ENCODE measurements at places on chromosomes 2 and 18.

DNA sequence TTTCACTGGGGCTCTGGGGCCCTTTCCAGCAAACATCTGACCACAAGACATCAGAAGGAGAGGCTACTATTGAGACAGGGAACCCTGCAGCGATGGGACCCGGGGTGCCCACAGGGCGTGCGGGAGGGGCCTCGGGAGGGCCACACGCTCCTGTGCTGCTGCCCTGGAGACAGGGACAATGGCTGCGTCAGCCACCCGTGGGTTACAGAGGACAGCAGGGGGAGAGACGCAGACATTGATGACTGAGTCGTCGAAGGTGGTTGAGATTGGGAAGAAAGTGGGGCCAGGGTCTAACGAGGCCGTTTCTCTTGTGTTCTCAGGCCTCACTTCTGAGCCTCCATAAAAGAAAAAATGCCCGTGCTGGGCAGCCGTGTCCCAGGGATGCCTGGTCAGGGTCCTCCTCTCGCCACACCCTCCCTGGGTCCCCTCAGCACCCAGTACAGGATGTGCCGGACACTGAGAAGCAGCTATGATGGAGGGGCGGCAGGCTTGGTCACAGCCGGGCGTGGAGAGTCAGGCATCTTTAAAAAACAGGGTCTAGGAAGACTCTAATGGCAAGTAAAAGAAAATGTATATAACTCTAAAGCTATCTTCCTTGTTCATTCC, 73.9 kb downstream of the NDUFA10 start:
- no peak for DNase-seq

GRCh38 chr18:59983506-59983905, 83.7 kb downstream of the PMAIP1 start:
- DNase-seq: no peak

DNA sequence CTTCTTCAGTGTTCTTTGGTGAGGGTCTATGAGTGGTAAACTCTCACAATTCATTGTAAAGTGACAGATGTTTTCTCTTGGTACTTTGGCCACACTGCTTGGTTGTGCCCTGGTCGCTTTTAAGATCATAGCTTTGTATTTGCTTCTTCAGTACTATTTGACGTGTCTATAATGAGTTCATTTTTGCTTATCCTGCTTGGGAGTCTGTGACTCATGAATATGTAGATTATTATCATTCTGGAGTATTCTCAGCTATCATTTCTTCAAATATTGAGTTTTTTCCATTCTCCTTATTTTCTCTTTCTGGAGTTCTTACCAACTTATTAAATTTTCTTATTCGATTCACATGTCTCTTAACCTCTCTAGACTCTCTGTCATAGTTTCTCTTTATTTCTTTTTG, 73.0 kb upstream of the HS6ST1 start:
- DNase-seq: no peak

- no peak for DNase-seq
Measured at GRCh38 chr2:30145826-30146336, 926 bp upstream of the YPEL5 start.

- no peak for DNase-seq
Measured at GRCh38 chr2:46574457-46575355, 95.3 kb downstream of the TMEM247 start.

DNA sequence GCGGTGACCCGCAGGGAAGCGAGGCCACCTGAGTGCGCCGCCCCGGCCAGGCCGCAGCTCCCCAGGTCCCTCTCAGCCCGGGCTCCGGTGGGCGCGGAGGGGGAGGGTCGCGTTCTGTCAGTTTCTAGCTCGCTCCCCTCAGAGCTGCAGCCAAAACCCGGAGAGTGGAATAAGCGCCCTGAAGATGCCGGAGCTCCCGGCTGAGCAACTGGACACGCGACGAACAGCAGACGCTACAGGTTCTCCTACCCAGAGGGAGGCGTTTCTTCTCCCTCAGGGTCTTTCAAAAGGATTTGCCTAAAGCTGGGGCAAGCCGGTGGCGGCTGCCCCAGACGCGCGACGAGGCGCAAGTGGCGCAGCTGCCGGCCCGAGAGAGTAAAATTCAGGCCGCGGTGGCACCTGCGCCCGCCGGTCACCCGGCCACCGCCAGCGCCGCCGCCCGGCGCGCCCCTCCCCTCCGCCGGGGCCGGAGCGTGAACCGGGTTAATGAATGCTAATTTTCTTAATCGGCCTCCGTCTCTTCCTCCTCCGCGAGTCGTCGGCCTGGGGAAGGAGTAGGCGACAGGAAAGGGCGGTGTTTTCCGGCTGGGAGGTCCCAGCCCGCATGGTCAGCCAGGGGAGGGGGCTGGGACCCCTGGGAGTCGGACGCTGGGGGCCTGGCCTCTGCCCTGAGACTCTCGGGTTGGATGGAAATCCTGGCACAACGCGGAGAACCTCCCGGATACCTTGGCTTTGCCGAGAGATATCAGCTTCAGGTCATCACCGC, 845 bp upstream of the CDC42EP3 start:
- DNase-seq: no peak

DNA sequence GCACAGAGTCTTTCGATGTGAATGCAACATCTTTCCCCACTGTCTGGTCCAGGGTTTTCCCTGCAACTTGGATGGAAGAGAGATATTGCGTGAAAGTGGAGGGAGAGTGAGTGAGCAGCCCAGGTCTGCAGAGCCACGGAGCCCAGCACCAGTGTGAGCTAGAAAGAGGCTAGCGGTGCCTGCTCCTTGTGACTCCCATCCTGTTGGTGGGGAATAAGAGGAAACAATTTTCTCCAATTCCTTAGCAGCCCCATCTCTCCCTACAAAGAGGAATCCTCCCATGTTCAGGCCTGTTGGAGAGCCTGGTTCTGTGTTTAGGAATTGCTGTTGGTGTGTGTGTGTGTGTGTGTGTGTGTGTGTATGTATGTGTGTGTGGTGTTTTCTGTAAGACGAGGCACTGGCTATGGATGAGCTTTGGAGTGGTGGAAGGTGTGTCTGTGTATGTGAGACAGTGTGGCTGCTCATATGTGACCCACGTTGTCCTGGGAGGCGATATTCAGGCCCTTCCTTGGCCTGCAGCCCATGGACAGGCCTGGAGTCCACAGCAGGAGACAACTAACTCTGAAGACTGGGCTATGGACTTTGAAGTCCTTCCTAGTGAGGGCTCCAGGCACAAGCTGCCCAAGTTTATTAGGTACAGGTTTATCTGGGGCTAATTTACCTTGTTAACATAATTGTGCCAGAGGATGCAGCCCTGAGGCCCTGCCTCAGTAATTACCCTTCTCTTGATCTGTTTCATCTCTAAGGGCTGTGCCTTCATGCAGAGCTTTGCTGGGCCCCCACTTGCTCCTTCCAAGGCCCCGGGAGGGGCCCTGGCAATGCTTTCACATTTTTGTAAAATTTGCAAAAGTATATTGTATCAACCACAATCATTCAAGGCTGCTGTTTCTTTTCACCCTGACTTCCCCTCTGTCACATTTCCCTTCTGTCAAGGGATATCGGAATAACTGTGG, 88.6 kb upstream of the HAAO start:
- DNase-seq: no peak

- DNase-seq: no peak
Measured at GRCh38 chr18:43789234-43790000, 512.1 kb upstream of the SYT4 start.

DNA sequence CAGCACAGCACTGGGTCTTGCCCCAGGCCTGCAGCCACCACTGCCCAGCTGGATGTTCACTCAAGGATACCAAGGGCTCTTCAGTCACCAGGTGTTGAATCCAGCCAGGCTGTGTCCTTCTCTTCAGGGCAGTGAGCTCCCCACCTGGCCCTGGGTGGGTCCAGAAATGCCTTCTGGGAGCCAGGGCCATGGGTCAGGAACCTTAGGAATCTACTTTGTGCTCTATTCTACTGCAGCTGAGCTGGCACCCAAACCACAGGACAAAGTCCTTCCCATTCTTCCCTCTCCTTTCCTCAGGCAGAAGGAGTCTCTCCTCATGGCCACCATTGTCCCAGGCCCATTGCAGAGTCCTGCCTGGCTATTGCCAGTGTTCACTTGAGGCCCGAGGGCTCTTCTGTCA, 13.0 kb downstream of the STRADB start:
- no peak for DNase-seq

- DNase-seq: no peak
Measured at GRCh38 chr18:50099725-50100407, 95.1 kb downstream of the MYO5B start.

- DNase-seq: no peak
Measured at GRCh38 chr2:106991866-106992265, 105.9 kb upstream of the ST6GAL2 start.

DNA sequence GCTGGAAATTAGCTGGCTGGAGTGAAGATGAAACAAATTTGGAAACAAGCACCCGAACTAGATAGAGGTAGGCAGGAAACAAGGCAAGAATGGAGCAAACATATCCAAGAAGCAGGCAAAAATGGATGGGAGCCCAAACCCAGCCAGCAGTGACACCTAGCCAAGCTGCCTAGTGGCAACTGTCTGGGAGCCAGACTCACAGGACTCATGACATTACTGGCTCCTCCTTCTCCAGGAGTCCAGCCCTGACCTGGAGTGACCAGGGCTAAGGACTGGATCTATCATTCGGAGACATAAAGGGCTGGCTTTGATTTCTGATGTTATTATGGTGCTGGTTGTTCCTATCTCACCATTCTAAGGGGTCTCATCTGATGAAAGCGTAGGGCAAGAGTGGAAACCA, 21.3 kb upstream of the ALK start:
- no peak for DNase-seq

- DNase-seq: no peak
Measured at GRCh38 chr2:42979870-42980763, 187.7 kb upstream of the HAAO start.

- no peak for DNase-seq
Measured at GRCh38 chr2:128911276-128911675, 592.6 kb upstream of the HS6ST1 start.

DNA sequence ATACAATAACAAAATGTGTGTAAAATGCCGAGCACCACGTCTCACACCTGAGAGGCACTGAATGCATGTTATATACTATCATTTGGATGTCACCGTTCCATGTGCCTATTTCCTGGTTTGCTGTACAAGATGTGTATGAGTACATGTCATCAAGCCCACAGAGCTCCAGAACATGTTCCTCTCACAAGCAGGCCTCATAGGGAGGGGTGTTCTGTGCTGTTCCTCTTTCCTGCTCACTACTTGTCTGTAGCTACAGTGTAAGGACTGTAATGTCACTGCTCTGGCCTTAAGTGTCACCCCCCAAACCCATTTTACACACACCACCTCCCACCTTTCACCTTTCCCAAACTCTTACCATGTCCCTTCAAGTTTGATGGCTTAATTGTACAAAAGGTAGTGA, 1.8 kb downstream of the AFF3 start:
- DNase-seq: no peak

- no peak for DNase-seq
Measured at GRCh38 chr2:169007356-169007755, 23.8 kb downstream of the ABCB11 start.

- no peak for DNase-seq
Measured at GRCh38 chr2:203412546-203413331, 84.5 kb downstream of the ABI2 start.

DNA sequence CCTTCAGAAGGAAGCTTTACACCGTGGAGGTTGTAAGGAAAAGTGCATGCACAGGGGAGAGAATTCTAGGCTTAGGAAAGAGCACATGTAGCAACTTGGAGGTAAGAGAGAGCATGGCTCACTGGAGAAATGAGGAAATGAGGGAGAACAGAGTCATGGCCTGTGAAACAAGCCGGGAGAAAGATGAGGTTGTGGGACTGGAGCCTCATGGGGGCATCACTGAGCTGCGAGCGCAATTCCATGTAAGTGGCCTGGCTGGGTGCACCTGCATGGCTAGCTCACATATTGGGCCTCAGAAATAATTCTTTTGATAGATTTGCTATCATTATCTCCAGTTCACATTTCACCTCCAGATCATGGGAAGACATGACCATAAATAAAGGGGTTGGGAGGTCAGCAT, 785.5 kb upstream of the RAB6C start:
- DNase-seq: no peak

GRCh38 chr2:128441341-128442052, 122.8 kb upstream of the HS6ST1 start:
- DNase-seq: peak; percentile 83

GRCh38 chr2:157890969-157891642, 15.0 kb upstream of the ACVR1 start:
- DNase-seq: no peak

DNA sequence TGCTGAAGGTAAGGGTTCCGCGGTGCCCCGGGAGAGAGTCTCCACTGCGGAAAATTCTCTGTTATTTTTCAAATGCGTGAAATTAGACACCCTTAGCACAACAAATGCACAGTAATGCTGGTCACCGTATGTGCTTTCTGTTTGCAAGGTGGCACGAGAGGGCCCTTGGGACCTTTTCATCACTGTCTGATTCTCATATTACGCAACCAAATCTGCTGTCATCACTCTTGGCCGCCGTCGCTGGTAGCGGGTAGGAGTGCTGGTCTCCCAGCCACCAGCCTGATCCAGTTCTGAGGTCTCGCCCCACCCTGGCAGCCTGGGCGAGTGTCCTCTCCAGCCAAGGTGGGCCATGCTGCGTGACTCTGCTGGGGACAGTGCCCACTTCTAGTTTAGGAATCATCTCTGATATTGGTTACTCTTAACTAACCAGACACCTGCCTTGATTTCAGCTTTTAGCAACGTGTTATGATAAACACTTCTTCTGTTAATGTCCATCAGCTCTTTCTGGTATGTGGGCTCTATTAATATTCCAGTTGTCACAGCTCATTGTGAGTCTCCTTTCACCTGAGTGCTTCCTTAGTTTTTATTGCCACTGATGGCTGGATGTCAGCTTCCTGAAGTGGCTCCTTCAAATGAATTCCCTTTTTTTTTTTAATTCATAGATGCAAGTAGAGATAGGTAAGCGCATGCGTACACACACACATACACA, 199.4 kb downstream of the GBX2 start:
- peak; percentile 55 for DNase-seq

DNA sequence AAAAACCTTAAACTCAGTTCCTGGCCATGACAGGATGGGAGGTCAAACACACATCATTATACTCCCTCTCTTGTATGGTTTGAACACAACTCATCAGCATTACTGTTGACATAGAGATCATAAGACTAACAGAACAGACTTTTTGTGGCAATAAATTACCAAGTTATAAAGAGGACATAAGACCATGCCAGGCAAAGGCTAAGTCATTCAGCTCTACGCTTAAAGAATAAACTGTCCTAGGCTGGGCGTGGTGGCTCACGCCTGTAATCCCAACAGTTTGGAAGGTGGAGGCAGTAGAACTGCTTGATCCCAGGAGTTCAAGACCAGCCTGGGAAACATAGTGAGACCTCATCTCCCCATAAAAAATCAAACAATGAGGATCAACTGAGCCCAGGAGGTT, 16.4 kb downstream of the NLRC4 start:
- no peak for DNase-seq

DNA sequence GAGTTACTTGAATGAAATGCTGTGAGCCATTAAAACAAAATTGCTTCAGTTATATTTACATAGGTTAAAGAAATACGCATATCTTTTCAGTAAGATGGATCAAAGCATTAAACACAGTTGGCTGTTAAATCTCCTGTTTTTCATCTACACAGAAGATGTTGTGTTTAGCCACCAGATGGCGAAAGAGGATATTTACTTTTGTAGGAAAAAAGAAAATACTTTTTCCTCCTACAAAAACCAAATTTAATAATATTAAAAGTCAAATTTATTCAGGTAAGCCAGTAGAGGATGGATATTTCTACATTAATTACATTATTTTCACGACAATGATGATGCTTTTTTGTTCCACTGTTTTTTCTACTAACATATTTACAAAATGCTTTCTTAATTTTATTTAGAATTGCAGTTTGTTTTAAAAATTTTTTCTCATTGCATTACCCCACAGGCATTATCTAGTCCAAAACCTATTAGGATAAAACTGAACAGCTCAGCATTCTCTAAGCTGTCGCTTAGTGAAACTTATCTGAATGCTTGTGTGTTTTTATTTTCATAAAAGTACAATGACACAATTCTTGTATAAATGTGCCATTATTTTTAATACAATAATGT, 173.7 kb downstream of the ASXL3 start:
- DNase-seq: no peak
